ENCODE measurements at places on chromosomes 3 and 15.

- no peak for DNase-seq
Measured at GRCh38 chr3:31218082-31218481, 314.6 kb upstream of the STT3B start.

DNA sequence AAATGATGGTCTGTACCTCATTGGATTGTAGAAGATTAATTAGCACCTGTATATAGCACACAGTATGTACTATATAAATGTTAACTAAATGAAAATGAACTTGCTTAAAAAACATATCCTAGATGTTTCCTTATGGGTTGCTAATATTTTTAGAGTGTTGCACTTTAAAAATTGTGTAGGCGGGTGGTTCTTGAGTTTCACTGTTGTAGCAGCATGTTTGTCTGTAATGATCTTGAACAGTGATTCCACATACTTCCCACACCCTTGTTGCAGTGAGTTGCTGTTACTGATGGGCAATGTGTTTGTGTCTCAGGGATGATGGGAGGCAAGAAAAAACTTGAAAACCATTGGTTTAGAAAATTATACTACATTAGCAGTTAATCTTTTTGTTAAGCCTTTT is 22.0 kb downstream of the USP3 start:
- DNase-seq: no peak

- no peak for DNase-seq
Measured at GRCh38 chr15:41291065-41291631, 41.2 kb downstream of the OIP5 start.

DNA sequence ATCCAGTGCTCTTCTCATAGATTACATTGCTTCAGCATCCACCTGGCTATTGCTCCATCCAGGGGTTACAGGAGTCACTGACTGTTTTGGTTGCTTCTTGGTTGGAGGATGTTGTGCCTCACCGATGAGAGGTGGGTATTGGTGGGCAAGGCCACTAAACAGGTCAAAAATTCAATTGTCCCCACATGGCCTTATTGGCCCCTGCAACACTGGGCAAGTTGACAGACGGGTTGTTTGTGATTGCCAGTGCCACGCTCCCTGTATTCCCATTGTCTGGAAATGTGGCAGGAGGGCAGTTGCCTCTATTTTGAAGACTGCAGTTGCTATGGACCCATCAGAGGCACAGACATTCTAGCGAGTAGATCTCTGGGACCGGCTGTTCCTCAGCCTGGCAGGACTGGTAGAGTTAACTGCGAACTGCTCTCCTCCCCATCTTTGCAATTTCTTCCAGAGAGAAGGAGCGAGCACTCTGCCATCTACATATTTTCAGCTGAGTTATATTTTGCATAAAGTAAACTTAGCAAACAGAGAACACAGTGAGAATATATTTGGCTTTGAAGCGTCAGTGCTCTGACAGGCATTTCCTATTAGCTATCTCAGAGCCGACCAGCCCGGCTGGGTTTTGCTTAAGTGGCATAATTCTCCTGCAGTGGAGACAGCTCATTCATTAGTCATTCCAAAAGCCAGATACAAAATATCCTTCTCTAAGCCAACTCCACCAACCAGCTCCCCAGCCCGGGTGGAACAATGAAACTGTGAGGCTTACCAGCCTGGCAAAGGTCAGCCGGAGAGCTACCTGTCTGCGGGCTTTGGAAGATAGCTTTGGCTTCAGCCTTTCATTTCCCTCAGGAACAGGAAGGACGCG is 26.0 kb upstream of the MAGEF1 start:
- no peak for DNase-seq

- no peak for DNase-seq
Measured at GRCh38 chr15:78322243-78322642, 17.9 kb upstream of the CRABP1 start.

DNA sequence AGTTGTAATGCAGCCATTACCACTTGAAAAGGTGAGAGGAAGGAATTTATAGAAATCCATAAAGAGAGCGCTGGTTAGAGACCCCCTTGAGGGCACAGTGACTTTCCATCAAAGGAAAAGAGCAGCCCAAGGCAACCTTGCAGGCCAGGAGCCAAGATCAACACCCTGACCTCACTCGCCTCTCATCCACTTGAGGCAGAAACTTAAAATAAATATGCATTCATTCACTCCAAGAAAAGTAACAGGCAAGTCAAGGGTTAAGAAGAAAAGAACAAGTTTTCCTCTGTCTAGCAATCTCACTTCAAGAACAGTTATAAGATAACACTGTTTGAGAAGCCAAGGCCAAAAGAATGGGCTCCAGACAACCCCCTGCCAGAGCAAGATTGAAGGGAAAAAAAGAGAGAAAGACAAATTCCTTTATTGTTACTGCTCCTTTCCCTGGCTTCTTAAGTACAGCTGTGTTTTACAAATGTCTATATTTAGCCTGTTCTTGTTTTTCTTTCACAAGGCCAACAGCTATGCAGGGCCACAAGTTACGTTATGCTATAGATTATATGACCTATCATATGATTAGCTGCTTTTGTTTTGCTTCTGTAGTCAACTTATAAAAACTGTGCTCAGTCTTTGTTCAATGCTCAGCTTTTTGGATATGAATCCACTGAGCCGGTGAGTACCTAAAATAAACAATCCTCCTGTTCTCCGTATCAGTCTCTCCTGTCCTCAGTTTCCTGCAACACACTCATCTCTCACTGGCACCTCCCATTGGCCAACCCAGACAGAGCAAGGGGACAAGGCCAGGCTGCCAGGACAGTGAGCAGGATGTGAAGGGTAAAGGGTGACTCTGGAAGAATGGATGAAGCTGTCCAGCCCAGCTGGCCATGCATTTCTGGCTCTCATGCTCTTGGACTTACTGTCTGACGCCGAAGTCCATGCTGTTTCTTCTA is 15.8 kb upstream of the SSUH2 start:
- no peak for DNase-seq

- DNase-seq: no peak
Measured at GRCh38 chr15:87207990-87208580, 1048.5 kb downstream of the NTRK3 start.

- DNase-seq: no peak
Measured at GRCh38 chr3:133996996-133997395, 32.7 kb downstream of the SLCO2A1 start.

GRCh38 chr15:64634027-64634426 is 141.4 kb downstream of the RBPMS2 start:
- DNase-seq: peak; percentile 66
